ENCODE measurements at places on chromosomes 2 and 18.

DNA sequence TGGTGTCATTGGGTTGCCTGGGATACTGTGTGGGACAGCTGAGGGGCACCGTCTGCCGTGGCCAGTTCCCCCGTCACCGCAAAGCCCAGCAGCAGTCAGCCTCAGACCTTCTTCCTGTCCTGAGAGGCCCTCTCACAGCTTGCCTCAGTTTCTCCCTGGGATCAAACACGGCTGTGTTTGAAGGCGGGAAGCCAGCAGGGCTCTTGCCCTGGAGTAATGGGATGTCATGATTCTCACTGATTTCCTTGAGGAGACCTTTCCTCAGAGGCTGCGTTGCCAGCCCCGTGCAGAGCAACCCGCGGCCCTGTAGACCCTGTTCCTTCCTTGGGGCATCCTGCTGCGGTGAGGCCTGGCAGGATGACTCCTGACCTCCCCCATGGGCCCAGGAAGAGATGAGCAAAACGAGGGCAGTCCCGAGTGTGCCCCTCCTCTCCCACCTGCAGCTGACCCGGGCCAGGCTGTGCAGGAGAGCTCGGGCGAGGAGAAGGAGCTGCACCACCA is 13.9 kb upstream of the NFATC1 start:
- no peak for DNase-seq

- DNase-seq = no peak
Observed at GRCh38 chr18:34848695-34849094, 138.6 kb downstream of the DTNA start.

DNA sequence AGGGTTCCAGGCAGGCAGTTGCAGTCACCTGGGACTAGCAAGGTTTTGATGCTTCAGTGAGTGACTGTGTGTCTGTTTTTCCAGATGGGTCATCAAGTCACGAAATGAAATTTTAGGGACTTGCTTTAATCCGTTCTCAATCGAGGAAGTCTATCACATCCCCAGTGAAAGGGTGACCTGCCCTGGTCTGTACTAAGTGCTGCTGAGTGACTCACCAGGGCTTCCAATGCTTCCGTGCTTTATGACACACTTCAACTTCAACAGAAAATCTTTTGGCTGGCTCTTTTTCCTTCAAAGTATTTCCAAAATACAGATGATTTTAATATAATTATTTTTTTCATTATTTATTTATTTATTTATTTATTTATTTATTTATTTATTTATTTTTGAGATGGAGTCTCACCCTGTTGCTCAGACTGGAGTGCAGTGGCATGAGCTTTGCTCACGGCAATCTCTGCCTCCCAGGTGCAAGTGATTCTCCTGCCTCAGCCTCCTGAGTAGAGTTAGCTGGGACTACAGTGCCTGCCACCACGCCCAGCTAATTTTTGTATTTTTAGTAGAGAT is 18.4 kb downstream of the TFCP2L1 start:
- DNase-seq = no peak

DNA sequence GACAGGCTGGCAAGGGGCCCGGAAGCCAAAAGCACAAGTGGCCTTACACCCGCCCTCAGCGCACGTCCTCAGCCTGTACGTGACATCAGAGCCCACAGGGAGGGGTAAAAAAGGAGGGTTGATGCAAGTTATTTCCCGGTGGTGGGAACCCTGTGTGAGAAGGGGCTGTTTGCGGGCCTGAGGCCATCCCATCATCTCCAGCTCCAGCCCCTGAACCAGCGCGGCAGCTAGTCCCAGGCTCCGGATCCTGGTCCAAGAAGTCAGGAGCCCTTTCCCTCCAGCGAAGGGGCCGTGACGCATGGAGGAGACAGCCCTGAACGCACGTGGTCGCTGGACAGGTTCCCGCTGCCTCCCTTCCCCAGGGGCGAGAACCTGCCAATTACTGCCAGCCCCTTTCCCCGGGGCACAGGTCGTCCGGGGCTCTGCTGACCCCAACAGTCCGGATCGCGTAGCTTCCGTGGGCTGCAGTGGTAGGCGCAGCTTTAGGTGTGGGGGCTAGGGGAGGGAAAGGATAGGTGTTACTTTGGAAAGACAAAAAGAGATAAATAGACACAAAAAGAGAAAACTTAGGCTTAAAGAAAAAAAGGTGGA is 1.3 kb upstream of the LRP2 start:
- peak; percentile 71 for DNase-seq

DNA sequence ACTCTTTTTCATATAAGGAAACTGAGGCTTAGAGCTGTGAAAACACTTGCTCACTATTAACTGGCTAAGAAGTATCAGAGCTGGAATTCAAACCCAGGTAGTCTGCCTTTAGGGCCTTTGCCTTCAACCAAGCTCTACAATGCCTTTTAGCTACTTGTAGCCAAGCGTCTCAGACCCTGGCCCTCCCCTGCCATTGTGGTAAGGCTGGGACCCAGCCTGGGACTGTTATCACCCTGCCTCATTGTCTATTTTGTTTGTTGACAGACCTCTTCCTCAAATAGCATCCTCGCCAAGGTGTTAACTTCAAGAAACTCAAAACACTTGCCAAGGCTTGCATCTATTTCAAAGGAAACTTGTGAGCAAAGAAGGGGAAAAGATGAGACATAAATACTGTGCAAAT is 76.7 kb upstream of the CD28 start:
- DNase-seq = no peak

- no peak for DNase-seq
Observed at GRCh38 chr2:85914922-85915321, 26.1 kb upstream of the ST3GAL5 start.

- no peak for DNase-seq
Observed at GRCh38 chr2:47269316-47270232, 114.5 kb upstream of the STPG4 start.

GRCh38 chr2:242035858-242036652 is 166.5 kb downstream of the RTP5 start:
- no peak for DNase-seq

- DNase-seq = no peak
Observed at GRCh38 chr2:138184428-138184827, 220.2 kb downstream of the HNMT start.

- no peak for DNase-seq
Observed at GRCh38 chr2:33406622-33407021, 69.8 kb upstream of the RASGRP3 start.

- no peak for DNase-seq
Observed at GRCh38 chr2:192190474-192190873, 4.3 kb downstream of the TMEFF2 start.

DNA sequence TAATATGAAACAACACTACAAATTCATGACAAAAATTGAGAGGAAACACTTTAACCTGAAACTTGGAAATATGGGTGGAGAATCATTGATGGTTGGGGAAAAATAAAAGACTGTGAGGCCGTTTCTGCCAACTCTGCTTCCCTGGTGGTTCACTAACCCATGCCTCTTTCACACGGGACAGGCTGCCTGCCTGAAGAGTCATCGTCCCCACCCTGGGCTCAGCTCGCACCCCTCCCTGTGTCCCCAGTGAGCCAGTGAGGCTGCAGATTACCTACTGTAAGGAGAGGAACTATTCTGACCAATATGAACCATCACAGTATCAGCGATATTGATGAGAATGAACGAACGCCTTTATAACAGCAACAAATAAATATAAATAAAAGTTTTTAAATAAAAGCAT is 357.8 kb upstream of the CDH20 start:
- no peak for DNase-seq

GRCh38 chr2:110837446-110838409 is 105.4 kb downstream of the ACOXL start:
- DNase-seq = no peak

GRCh38 chr18:55316486-55317184 is 271.4 kb downstream of the TCF4 start:
- DNase-seq = no peak

DNA sequence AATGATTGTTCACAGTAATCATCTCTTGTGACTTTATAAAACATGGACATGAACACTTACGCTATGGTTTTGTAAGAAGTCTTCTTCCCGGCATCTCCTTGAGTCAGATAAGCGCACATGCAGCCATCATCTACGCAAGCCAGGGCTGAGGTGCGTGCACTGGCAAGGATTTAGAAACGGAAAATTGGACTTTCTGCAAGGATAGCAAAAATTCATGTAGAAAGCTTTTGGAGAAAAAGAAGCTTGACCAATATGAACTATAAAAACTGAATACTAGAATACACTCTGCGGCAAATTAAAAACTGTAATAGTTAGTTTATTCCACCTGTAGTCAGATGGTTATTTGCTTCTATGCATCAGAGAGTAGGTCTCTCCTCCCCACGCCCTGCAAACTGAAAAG is 6.3 kb downstream of the NMS start:
- DNase-seq = no peak

GRCh38 chr2:31060397-31060796 is 77.8 kb downstream of the GALNT14 start:
- no peak for DNase-seq

DNA sequence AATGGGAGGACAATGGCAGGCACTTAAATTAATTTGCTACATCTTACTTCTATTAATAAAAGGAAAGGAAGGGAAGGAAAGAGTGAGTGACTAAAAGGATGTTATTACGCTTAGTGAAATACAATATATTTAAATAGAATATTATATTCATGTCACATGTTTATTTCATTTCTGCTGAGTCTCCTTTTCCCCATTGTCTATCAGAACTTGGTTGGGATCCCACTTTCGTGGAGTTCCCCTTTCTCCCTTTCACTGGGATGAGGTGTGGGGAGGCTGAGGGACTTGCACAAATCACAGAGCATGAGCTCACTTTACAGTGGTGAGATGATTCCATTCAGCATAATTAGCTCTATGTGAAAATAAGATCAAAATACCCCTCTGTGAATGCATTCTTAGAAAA is 730.6 kb downstream of the TSN start:
- DNase-seq = no peak

DNA sequence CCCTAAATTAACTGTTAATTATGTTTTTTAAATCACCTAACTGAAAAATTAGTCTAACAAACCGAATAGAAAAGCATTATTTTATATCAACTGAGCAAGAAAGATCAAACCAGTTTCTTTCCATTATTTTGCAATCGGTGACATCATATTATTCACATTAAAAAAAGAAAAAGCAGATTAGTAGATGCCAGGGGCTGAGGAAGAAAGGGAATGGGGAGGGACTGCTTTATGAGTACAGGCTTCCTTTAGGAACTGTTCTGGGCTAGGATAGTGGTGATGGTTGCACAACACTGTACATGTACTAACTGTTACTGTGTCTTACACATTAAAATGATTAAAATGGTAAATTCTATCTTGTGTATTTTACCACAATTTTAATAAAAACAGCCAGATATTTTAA is 59.3 kb downstream of the COBLL1 start:
- no peak for DNase-seq

GRCh38 chr2:130845505-130846085 is 8.9 kb downstream of the ARHGEF4 start:
- DNase-seq = no peak

- DNase-seq = no peak
Observed at GRCh38 chr2:27855476-27855875, 34.7 kb downstream of the RBKS start.

- no peak for DNase-seq
Observed at GRCh38 chr18:31401156-31402025, 24.8 kb downstream of the DSG4 start.

DNA sequence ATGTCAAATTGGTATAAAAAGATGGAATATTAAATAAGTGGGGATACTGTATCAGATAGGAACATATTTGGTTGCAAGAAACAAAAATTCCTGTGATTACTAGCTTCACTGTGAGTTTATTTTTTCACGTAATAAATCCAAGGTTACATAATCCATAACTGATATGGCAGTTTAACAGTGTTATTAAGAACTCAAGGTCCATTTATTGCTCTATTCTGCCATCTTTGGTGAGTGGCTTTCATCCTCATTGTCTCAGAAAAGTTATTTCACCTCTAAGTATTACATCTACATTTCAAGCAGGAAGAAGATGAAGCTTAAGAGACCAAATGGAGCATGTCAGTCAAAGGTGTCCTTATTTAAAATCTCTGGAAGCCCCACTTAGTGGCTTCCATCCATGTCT is 37.2 kb downstream of the YIPF4 start:
- no peak for DNase-seq

DNA sequence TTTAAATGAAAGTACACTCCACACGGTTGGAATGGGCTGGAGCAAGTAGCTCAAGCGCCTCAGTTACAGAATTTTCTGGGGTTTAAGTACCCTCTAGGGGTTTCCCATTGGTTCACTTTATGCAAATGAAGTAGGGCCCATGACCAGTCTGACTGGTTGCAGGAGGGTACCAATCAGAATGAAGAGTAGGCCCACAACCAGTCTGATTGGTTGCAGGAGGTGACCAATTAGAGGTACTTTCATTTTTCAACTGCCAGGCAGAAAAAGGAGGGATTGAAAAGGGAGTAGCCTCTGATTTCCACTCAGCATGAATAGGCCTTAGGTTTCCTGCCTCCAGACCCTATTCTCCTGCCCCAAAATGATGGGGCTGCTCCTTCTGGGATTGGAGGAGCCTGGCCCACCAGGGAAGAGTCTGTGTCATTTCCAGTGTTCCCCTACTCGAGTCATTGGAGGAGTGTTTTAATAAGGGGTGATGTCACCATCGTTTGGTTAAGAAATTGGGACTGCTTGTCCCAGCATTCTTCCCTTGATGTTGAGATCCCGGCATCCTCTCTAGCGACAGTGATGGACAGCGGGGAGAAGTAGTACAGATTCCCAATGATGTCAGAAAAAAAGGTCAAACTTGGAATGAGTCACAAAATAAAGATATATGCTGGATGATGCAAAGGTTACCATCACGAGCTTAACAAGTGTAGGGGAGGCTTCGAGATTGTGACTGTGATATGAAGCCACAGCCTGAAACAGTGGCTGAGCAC is 210.4 kb downstream of the SH3BP4 start:
- DNase-seq = no peak

DNA sequence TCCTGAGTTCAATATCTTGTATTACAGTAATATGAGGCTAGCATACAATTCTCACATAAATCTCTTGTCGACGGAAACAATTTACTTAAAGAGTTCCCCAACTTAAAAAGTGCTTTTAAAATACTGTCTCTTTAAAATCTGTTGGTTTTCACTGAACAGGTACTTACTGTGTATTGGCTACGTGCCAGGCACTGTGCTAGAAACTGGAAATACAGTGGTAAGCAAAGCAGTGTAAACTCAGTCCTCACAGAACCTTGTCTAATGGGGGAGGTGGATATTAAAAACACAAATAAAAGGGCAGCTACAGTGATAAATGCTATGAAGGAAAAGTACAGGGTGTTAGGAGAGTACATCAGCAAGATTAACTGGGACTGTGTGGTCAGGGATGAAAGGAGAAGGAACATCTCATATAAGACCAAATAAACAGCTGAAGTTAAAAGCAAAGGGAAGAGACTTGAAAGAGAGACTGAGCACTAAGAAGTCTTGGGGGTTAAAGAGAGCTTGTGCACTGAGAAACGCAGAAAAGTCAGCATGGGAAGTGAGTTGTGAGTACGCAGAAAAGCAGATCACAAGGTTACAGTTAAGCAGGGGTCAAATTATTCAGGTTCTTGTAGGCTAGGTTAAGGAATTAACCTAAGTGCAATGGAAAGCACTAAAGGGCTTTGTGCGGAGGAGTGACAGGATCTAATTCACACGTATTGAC is 52.5 kb downstream of the USP40 start:
- no peak for DNase-seq
